RKO (cell line): ENCODE measurements at places on chromosomes 2 and 18.
A peak's percentile ranks its signal among the peaks of the same experiment; 100 is the strongest.

- no peak for DNase-seq
Measured at GRCh38 chr2:151665959-151666358, 68.3 kb downstream of the NEB start.

DNA sequence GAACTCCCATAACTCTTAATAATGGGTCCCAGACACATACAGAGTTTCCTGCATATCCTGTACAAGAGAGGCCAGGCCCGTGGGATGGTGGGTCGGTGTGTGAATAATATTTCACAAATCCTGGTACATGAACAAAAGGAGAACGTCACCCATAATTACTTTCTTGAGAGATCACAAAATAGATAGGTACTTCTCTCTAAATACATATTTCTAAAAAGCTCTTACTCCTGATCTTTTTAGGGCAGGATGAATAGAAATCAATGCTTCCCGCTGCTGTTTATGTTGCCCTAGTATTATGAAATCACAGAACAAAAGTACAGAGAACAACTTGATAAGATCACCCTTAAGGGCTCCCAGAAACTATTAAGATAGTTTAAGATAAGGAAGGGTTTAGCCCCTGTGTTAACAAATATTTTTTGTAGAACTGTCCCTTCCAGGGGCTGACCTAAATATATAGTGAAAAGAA is 5.4 kb downstream of the IRS1 start:
- peak; percentile 21 for DNase-seq

DNA sequence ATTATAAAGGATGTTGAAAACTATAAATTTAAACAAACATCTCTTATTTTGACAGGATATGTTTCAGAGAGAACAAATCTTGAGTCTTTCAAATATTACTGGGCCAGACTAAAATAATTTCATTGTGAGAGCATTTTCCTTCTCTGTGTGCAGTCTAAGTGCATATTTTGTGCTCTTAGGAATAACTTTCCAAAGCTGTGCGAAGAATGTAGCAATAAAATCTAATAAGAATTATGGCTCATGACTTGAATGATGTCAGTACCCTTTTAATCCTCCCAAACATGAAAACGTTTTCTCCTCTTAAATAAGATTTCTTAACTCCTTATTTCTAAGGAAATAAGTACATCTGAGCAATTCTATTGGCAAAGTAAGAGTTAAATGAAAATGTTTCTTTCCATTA is 76.2 kb upstream of the EFEMP1 start:
- no peak for DNase-seq

DNA sequence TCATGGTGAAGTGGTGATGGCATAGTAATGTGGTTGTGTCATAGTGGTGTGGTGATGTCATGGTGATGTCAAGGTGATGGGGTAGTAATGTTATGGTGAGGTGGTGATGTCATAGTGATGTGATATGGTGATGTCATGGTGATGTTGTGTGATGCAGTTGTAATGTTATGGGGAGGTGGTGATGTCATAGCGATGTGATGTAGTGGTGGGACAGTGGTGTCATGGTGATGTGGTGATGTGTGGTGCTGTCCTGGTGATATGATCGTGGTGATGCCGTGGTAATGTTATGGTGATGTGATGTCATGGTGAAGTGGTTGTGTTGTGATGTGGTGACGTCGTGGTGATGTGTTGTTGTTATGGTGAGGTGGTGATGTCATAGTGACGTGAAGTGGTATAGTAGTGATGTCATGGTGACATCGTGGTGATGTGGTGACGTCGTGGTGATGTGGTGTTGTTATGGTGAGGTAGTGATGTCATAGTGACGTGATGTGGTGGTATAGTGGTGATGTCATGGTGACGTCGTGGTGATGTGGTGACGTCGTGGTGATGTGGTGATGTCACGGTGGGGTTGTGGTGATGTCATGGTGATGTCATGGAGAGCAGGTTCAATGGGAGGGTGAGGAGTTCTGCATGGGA is 242.7 kb upstream of the MYT1L start:
- DNase-seq = peak; percentile 24

DNA sequence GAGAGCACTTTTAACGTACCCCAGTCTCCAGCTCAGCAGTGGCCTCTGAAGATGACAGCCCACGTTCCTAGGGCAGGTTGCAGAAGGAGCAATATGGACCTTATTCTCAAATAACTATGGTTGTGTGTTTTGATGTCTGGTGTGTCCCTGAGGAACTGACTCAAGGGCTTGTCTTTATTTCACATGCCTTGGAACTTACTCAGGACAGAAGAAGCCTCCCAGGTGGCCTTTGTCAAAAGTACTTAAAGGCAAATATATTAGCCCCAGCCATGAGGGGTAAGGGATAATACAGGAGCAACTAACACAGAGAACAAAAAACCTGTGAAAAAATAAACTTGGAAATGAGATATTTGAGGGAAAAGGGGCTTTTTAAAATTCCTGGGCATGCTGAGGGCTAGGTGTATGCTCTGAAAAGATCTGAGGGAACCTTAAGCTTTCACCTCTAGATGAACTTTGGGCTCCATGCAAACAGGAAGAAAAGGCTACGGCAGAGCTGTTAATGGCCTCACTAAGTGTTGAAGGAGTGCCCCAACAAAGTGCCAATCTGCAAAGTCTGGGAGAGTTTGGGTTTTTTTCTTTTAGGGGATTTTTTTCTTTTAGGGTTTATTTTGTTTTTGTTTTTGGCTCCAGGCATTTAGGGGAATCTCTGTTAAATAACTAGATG is 40.3 kb downstream of the SRBD1 start:
- no peak for DNase-seq
